ENCODE measurements at places on chromosomes 4 and X.

DNA sequence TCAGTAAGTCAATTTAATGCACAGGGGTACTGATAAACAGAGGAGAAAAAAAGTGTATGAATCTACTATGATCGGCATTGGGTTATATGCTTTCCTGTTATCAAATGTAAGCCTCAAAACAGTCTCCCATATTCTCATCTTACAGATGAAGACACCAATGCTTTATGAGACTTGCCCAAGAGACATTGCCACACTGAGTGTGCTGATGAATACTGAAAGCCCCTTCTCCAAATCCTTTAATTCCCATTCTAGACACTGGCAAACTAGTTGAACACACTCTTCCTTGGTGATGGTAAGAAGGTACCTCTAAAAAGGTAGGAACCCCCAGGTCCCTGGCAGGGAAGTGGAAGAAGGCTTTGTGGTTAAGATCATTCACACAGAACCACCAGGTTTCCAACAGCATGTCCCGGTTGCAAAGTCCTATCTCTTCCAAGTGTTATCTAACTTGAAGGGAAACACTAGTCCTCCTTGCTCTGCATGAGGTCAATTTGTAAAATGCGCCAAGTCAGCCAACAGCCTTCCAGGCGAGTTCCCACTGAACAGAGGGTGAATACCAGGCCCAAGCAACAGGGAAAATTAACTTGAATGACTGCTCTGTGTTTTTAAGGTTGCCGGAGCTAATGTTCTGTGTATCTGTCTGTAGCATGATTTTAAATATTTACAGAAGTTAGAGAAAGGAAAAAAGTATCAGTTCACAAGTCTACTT lies 5.1 kb downstream of the SETD7 start:
- no peak for DNase-seq

DNA sequence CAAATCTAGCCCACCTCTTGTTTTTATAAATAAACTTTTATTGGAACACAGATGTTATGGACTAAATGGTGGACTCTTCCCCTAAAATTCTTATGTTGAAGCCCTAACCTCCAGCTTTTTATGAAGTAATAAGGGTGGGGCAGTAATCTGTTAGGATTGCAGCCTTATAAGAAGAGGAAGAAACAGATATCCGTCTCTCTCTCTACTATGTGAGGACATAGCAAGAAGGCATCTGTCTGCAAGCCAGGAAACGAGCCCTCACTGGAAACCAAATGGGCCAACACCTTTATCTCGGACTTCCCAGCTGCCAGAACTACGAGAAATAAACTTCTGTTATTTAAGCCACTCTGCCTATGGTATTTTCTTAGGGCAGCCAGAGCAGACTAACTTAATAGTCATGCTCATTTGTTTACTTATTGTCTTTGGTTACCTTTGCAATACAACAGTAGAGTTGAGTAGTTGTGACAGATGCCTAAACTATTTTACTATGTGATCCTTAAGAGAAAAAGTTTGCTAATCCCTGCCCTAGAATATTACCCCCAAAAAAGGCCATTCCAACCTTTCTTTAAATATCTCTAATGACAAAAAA lies 67.4 kb downstream of the MANBA start:
- no peak for DNase-seq

- no peak for DNase-seq
Measured at GRCh38 chr4:105387466-105387865, 86.4 kb downstream of the PPA2 start.

- no peak for DNase-seq
Measured at GRCh38 chr4:165879641-165880040, 6.6 kb downstream of the TLL1 start.

DNA sequence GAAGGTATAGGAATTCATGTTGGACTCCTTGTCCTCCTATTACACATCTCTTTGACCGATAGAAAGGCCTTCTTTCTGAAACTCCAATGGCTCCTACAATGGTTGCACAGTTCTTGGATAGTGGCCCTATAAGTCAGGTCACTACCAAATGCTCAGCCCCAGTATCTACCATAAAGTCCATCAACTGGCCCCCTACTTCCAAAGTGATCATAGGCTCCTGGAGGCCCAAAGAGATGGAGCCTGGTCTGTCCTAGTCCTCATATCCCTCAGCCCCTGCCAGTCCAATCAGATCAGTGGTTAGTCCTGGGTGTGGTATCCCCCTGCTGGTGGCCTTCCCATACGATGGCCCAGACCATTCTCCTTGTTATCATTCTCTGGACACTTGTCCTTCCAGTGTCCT lies 30.3 kb downstream of the SULT1E1 start:
- no peak for DNase-seq

DNA sequence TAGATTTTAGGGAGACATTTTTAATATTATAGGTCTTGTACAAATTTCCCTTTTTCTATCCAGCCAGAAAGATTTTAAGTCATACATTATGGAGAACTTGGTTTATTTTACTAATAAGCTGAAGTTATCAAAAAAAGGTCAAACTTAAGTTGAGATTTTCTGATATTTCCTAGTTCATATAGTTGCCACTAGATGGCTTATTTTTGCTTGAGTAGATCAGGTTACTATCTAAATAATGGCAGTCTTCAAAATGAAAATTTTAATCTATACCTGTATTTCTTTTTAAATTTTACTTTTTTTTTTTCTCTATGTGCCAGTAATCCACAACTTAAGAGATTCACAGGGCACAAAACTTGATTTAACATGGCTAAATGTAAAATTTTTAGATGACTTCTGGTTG lies 52.3 kb downstream of the USP9X start:
- no peak for DNase-seq

DNA sequence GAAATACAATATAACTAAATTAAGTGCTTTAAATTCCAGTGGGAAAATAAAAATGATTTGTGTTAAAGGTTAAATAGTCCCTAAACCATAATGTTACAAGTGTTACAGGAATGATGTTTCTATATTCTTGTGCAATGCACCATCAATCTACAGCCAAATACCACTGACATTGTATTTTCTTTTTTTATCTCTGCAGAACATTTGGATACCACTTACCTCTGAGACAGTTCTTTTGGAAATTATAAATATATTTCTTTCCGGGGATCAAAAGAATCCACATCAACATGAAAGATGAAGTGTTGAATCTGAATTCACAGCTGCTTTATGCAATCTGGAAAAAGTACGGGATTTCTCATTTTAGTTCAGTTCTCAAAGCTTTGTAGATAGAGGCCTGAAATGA lies 518.3 kb upstream of the AGA start:
- DNase-seq = no peak

- no peak for DNase-seq
Measured at GRCh38 chr4:186144946-186145569, 40.6 kb downstream of the FAM149A start.

DNA sequence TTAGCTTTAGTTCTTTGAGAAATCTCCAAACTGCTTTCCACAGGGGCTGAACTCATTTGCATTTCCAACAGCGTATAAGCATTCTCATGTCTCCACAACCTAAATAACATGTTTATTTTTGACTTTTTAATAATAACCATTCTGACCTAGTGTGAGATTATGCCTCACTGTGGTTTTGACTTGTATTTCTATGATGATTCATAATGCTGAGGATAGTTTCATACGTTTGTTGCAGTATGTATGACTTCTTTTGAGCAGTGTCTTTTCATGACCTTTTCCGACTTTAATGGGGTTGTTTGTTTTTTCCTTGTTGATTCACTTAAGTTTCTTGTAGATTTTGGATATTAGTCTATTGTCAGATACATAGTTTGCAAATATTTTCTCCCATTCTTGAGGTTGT lies 1833.0 kb upstream of the PCDH10 start:
- no peak for DNase-seq

- DNase-seq = no peak
Measured at GRCh38 chr4:78379991-78380729, 171.4 kb upstream of the ANXA3 start.

- no peak for DNase-seq
Measured at GRCh38 chrX:110915570-110915969, 120.0 kb upstream of the CHRDL1 start.

GRCh38 chr4:156559346-156559745 lies 412.3 kb downstream of the PDGFC start:
- no peak for DNase-seq

- no peak for DNase-seq
Measured at GRCh38 chrX:153937056-153937455, 2.2 kb upstream of the NAA10 start.

DNA sequence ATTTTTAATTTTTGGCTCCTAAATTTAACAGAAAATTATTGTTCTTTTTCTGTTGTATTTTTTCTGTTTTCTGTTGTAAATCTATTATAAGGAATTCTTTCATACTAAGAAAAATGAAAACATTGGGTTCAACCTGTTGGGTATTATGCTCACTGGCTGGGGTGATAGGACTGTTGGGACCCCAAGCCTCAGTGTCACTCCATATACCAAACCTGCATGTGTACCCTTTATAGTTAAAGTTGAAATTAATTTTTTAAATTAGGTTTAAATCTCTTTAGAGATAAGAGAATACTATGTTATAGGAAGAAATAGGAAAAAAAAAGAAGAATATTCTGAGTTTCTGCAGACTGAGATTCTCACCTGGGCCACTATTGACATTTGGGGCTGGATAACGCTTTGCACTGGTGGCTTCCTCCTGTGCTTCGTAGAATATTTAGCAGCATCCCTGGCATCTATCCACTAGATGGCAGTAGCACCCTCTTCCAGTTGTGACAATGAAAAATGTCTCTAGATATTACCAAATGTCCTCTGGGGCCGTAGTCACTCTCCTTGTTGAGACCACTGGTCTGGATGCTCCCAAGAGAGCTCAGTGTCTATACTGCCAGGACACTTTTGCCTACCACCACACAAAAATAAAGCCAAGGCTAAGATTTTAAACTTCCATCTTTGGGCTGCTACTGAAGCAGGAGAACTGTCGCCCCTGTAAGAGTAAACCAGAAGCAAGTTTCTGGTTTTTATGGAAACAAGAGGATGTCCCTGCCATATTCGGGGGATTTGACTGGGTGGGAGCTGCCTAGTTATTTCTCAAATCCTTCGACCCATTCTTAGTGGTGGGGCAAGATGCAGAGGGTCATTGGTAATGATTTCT lies 22.4 kb upstream of the CLTRN start:
- peak; percentile 2 for DNase-seq

GRCh38 chr4:159117564-159117963 lies 14.7 kb downstream of the RAPGEF2 start:
- no peak for DNase-seq

DNA sequence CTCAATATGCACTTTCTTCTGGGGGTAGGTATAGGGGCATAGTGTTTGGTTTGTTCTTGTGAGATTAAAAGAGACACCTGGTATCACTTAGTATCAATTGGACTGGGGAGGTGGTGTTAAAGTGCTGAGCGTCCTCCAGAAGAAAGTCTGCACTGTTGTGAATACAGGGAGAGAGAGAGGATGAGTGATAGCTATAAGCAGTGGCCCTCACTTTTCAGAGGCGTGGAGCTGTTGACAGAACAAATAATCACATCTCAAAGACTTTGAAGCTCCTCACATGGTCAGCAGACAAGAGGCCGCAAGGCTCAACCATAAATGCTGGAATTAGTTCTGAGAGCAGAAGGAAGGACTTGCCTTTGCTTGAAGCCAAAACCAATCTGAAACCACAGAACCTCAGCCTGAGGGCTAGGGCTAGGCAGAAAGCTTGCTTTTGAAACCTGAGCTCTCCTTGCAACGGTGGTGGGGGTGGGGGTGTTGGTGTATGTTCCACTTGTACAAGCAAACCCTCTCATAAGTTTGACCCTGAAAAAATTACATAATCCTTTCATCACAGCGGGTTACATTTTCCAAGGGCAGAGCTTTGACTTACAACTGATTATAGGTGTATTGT lies 123.2 kb upstream of the SCML1 start:
- no peak for DNase-seq

DNA sequence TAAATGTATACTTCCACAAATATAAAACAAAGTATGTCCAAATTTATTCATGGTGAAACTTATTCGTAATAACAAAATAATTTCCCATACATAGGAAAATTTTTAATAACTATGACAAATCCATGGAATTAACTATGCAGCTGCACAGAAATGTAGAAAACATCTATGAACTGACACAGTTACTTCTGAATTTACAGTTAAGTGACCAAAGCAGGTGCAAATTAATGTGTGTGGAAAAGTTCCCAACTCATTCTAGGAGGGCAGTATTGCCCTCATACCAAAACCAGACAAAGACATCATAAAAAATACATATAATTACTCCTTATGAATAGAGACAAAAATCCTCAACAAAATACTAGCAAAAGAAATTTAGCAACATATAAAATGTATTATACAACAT lies 12.5 kb downstream of the LDOC1 start:
- no peak for DNase-seq

DNA sequence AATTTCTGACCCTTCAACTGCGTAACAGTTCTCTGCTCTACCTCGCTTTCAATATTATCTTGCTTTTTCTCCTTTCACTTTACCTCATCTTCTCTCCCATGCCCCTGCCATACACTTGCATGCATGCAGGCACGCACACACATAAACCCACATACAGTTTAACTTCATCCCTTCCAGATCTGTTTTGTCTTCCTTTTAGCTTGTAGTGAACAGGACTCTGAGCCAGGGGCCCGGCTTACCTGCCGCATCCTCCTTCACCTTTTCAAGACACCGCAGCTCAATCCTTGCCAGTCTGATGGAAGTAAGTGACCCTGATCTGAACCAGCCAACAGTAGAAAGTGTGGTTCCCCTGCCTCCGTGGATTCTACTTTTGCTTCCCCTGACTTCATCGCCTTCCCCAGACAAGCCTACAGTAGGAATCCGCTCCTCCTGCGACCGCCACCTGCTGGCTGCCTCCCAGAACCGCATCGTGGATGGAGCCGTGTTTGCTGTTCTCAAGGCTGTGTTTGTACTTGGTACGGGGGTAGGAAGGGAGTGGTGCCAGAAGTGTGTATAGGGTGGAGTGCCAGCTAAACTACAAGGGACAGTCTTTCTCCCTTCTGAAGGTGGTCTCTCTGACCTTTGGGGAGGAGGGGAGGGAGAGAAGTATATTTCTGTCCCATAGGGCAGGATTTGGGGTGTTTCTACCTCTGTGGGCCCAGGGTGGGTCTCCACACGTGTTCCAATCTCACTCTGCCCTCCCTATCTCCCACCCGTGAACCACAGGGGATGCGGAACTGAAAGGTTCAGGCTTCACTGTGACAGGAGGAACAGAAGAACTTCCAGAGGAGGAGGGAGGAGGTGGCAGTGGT lies 10.7 kb downstream of the MED12 start:
- DNase-seq = peak; percentile 5

GRCh38 chrX:132876523-132877338 lies 81.7 kb downstream of the HS6ST2 start:
- no peak for DNase-seq

- no peak for DNase-seq
Measured at GRCh38 chrX:46404774-46405173, 140.4 kb downstream of the ZNF674 start.

GRCh38 chr4:39559626-39560025 lies 32.4 kb upstream of the UGDH start:
- DNase-seq = no peak
